Naive thymus-derived CD4-positive, alpha-beta T cell (primary cell): ENCODE measurements at places on chromosomes 16 and 17. TPM values are rescaled to one million over a fixed set of nuclear protein-coding genes. Genes with fewer than 3 reads are reported as not detected.

The PPY gene
- 0.81 TPM in 1 of 2 replicates, not detected in the other for total RNA-seq

The UTS2R gene
- total RNA-seq: 0.31 TPM in 1 of 2 replicates, not detected in the other

GRCh38 chr17:37107406-37108083, 158.8 kb downstream of the AATF start:
- no peak overlapping the region for H3K27ac ChIP-seq
- peaks cover 3% of the 10 kb centered on the region for H3K36me3 ChIP-seq
- no peak overlapping the region for H3K4me3 ChIP-seq
- DNase-seq: no peak
- no peaks in the 10 kb centered on the region for H3K4me1 ChIP-seq

DNA sequence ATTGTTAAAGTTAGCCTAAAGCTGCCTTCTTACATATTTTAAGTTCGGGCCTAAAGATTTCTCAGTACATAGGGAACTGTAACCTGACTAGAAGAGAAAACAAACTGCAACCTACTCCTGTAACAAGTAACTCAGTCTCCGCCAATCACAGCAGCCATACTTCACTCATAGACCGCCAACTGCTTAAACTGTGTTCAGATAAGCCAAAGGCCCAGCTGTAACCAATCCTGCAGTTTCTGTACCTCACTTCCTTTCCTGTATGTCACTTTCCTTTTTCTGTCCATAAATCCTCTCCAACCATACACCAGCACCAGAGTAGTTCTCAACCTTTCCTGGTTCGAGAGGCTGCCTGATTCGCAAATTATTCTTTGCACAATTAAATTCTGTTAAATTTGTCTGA, 41.5 kb downstream of the GLG1 start:
- H3K4me1 ChIP-seq: peaks cover 33% of the 10 kb centered on the region
- no peak for DNase-seq
- no peak overlapping the region for H3K27ac ChIP-seq
- no peaks in the 10 kb centered on the region for H3K27me3 ChIP-seq
- no peak overlapping the region for H3K4me3 ChIP-seq

DNA sequence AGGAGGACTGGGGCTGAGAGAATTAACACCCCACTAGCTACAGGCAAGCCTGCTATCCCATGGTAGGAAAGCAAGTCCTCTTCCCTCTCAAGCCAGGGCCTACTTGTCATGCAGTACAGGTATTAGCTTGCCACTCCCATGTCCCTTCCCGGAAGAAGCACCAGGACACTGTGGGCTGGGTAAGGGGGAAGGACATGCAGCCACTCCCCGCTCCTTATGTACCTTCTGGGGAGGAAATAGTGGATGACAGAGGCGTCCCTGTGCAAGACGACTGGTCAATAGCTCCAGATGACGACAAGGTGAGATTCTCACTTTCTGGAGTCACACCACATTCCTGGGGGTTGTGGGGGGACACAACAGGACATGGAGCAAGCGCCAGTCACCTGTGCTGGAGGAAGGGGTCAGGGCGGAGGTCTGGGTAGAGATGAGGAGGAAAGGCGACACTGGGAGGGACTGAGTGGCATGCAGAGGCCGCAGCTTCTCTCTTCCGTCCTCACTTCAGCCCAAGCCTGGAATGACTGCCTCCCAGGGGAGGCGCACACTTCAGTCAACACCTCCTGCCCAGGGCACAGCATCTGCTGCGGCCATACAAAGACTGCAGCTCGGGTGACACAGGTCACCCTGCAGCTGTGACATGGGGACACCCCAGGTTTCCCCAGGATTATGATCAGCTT, 15.1 kb upstream of the FOXJ1 start:
- H3K4me3 ChIP-seq: no peak overlapping the region
- peaks cover 37% of the 10 kb centered on the region for H3K4me1 ChIP-seq
- peaks cover 7% of the 10 kb centered on the region for H3K36me3 ChIP-seq
- no peaks in the 10 kb centered on the region for H3K27me3 ChIP-seq
